ENCODE measurements at places on chromosomes 7 and 10.

GRCh38 chr7:81887098-81888090 is 117.5 kb upstream of the HGF start:
- no peaks in the 10 kb centered on the region for H3K36me3 ChIP-seq
- DNase-seq, result no peak
- H3K27ac ChIP-seq, result no peak overlapping the region
- no peaks in the 10 kb centered on the region for H3K4me1 ChIP-seq
- no peak overlapping the region for H3K4me3 ChIP-seq
- no peaks in the 10 kb centered on the region for H3K27me3 ChIP-seq

- H3K4me3 ChIP-seq, result no peak overlapping the region
- no peak for DNase-seq
- H3K27me3 ChIP-seq, result peaks cover 6% of the 10 kb centered on the region
- H3K27ac ChIP-seq, result no peak overlapping the region
- H3K4me1 ChIP-seq, result no peaks in the 10 kb centered on the region
- no peaks in the 10 kb centered on the region for H3K36me3 ChIP-seq
Observed at GRCh38 chr10:650441-650851, 39.0 kb downstream of the DIP2C start.

GRCh38 chr7:7369134-7369533 is 166.5 kb downstream of the COL28A1 start:
- H3K27me3 ChIP-seq, result peaks cover 6% of the 10 kb centered on the region
- peaks cover 4% of the 10 kb centered on the region for H3K4me1 ChIP-seq
- H3K4me3 ChIP-seq, result no peak overlapping the region
- no peak overlapping the region for H3K27ac ChIP-seq
- no peak for DNase-seq
- peaks cover 2% of the 10 kb centered on the region for H3K36me3 ChIP-seq

DNA sequence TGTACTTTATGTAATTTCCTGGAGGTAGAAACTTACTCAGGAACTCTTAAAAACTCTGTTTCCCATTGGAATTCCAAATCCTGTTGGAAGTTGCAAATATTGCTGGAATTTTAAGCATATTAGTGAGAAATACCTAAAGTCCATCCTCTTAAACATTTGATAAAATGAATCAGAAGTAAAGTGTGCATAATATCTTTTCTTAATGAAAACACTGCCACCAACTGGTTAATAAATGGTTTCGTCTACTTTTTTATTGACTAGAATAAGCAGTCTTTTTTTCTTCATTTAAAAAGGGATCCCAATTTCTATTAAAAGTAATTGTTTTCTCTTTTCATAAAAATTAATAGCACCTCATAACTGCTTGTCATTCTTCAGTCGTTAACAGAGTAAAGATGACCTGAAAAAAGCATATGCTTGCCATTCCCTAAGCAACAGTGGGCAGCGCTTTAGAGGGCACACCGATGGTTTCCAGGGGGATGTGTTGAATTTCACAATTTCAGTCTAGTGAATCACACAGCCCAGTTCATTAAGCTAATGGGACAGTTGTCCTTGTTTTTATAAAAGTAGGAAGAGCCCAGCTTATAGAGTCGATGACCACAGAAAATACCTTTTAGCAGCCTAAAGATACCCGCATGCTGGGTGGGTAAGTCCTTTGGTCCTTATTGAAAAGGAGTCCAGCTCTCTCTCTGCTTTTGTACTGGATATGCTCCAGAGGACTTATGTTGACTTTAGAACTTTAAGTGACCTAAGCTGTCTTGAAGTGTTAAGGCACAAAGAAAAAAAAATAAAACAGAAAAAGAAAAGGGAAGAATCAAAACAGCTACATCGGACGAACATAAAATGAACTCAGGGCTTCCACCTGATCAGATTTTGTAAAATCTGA is 28.5 kb downstream of the NPS start:
- no peak overlapping the region for H3K27ac ChIP-seq
- H3K4me3 ChIP-seq, result no peak overlapping the region
- no peaks in the 10 kb centered on the region for H3K4me1 ChIP-seq
- no peaks in the 10 kb centered on the region for H3K36me3 ChIP-seq
- H3K27me3 ChIP-seq, result no peaks in the 10 kb centered on the region

- no peaks in the 10 kb centered on the region for H3K27me3 ChIP-seq
- H3K36me3 ChIP-seq, result peaks cover 7% of the 10 kb centered on the region
- H3K4me1 ChIP-seq, result peaks cover 41% of the 10 kb centered on the region
- DNase-seq, result no peak
- peak overlapping the region; percentile 48 for H3K4me3 ChIP-seq
Observed at GRCh38 chr7:130996833-130997231, 262.8 kb upstream of the KLF14 start.

DNA sequence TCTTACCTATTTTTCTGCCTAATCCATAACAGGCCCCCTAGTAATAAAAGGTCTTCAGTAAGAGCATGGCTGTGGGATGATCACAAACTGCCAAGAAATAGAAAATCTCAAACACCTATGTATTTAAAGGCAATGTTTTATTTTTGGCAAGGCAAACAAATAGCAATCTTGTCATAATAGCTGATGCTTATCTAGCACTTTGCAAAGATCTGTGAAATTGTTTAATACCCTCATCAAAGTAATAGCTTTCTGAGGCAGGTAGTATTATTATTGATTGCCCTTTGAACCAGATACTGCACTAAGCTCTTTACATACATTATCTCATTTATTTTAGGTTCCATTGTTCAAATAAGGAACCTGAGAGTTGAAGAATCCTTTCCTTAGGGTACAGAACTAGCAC is 1.6 kb upstream of the CADPS2 start:
- no peaks in the 10 kb centered on the region for H3K4me1 ChIP-seq
- no peak overlapping the region for H3K4me3 ChIP-seq
- H3K36me3 ChIP-seq, result no peaks in the 10 kb centered on the region
- peaks cover 11% of the 10 kb centered on the region for H3K27me3 ChIP-seq
